ENCODE measurements at places on chromosomes 7 and 10. TPM values are rescaled to one million over a fixed set of nuclear protein-coding genes. Genes with fewer than 3 reads are reported as not detected.

GRCh38 chr10:23525406-23525805 lies 86.5 kb downstream of the OTUD1 start:
- DNase-seq = no peak

Gene BUB3
- 254 TPM for total RNA-seq

DNA sequence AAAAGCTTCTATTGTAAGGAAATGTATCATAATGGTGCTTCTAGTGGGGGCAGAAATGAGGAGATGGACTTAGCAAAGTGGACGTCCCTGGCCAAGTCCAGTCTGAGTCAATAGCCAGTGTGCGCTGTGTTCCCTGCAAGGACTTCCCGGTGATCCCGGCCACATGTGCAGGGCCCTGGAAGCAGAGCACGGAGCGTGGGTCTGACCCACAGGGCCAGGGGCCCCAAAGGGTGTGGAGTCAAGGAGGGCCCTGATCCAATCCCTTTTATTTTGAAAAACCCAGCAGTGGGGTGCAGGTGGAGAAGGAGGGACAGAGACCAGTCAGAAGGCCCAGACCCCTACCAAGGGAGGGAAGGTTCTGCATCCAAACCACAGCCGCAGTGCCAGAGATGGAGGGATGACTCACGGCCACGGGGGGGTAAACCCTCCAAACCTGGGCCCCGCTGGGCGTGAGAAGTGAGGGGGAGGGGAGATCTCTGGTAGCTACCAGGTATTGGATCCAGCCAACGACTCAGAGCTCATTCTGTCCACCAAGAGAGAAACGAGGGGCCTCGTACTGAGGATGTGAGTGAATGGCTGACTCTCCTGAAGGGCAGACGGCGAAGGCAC lies 57.2 kb upstream of the VIPR2 start:
- no peak for DNase-seq

DNA sequence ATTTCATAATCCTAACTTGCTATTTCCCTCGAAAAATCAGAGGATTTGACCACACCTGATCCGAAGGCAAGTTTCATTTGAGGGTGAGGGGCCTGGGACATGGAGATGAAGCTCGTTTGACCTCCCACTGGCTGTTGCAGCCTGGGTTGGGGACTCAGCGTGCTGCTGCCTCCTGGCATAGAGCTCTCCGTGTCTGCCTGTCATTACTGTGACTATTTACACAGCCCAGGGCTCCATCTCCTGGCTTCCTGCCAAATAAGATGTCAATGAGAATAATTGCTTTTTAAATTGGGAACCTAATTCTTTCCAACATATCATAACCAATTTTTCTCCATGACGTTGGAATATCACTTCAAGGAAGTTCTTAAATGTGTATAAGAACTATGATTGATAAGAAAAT lies 139.3 kb upstream of the COBL start:
- DNase-seq = no peak

Measured in activated naive CD8-positive, alpha-beta T cell treated with anti-CD3 and anti-CD28 coated beads, Interleukin-2, amount 10 ng/mL, durations not matched to agents 7 days and 5 days (primary cell).